ENCODE measurements at places on chromosomes 4 and X.
A peak's percentile ranks its signal among the peaks of the same experiment; 100 is the strongest.

- DNase-seq = no peak
Measured at GRCh38 chrX:77346859-77347258, 100.3 kb upstream of the FGF16 start.

- DNase-seq = no peak
Measured at GRCh38 chr4:165504184-165504583, 125.4 kb downstream of the CPE start.

- DNase-seq = no peak
Measured at GRCh38 chrX:99266255-99266654, 1143.8 kb downstream of the PCDH19 start.

GRCh38 chrX:69080855-69081465 is 84.3 kb downstream of the PJA1 start:
- no peak for DNase-seq

- no peak for DNase-seq
Measured at GRCh38 chrX:51420610-51421009, 75.8 kb downstream of the NUDT11 start.

- DNase-seq = no peak
Measured at GRCh38 chrX:126238220-126238619, 72.1 kb upstream of the DCAF12L2 start.

DNA sequence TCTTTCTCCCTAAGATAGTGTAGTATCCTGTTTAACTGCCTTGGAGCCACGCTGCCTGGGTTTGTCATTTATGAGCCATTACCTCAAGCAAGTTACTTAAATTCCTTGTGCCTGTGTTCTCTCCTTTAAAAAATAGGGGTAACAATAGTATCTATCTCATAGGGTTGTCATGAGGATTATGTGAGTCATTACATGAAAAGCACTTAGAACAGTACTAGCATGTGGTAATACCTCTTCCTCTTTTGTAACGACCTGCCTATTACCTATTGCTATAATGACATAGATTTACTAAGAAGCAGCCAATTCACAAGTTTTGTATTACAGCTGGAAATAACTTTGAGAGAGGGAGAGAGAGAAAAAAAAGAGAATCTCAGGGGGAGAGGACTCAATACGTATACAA is 834.7 kb downstream of the RAPGEF2 start:
- no peak for DNase-seq

DNA sequence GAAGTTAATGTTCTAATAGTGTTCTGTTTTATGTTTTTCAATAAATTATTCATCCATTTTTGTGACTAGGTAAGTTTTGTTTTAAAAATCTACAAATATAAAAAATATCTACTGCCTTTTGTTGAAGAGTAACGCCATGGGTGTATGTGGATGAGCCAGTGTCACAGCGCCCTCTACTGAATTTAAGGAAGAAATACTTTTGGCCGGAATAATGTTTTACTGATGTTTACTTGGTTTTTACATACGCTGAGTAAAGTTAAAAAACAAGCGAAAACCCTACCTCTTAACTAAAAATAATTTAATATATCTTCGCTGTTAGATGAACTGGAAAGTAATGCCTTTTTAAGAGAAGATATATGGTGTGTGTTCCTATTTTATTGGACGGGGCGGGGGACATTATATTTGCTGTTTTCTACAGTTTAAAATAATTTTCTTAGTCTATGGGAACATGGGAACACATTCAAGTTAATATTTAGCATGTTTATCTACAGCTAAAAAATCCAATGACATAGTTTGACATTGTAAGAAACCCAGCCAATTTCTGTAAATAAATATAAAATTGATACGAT is 86.1 kb downstream of the CPE start:
- DNase-seq = no peak

- DNase-seq = no peak
Measured at GRCh38 chr4:18247189-18247588, 225.6 kb upstream of the LCORL start.

- peak; percentile 60 for DNase-seq
Measured at GRCh38 chrX:49053223-49054072, 5.4 kb upstream of the CCDC120 start.

DNA sequence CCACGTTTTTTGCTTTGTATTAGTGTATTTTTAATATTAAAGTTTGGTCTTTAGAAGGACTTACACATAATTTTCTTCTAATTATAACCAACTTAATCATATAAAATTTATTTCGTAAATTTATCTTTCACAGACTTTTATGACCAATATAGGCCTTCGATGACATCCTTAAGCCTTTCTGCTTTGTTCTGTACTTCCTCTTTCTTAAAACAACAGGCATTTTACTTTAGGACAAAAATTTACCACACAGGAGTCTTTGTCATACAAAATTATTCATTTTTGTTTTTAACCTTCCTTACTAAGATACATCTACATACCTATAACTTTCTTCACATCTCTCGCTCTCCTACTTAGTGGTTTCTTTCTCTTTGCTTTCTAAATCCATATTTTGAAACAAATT is 56.3 kb downstream of the RGS12 start:
- no peak for DNase-seq

DNA sequence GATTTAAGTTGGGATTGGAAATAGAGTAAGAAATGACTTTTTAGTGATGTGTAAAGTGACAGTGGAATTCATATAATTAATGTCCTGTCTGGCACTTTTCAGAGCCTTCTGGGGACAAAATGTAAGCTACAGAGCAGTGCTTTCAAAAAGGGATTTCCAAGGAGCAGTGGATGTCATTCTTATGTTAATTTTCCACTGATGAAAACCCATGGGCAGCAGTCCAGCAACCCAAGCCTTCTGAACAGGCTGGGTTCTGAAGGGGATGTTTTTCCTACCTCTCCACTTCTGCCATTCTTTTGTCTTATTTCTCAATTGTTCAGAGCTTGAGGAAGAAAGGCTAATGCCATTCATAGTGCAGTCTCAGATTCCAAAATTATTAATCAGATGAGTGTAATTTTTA is 717.6 kb upstream of the HS3ST1 start:
- no peak for DNase-seq

DNA sequence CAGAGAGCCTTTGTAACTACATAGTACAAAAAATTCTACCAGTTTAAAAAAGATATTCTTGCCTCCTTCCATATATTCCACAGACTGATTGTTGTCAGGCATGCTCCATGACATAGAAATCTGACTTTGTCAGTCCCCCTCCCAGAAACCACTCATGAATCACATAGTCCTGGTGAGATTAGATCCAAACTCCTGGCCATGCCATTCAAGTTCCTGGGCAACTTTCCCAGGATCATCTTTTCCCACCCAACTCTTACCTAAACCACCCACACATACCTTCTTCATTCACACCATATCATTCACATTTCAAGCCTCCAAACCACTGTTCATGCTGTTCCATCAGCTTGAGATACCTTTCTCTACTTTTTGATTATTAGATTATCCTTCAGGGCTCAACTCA is 46.4 kb downstream of the SLC16A2 start:
- DNase-seq = no peak

DNA sequence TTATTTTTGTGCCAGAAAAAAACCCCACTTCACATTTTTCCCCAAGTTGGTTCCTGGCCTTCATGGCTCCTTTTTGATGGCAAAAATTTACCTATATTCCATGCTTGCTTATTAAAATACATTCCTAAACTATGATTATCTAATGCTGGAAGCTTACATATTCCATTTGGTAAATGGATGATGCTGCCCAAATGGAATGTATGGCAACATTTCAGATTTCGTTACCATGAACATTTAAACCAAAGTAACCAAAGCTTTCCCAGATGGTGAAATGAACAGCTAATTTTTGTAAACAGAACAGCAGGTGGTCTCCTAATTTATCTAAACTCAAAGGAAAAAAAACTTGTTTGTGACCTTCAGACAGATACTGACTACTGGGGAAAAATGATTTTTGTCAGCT is 110.8 kb upstream of the TEX13A start:
- DNase-seq = no peak

- no peak for DNase-seq
Measured at GRCh38 chrX:78375894-78376293, 48.5 kb upstream of the CYSLTR1 start.

- no peak for DNase-seq
Measured at GRCh38 chrX:47864300-47864699, 27.6 kb downstream of the ZNF81 start.

- no peak for DNase-seq
Measured at GRCh38 chrX:41482154-41482850, 35.2 kb downstream of the NYX start.

DNA sequence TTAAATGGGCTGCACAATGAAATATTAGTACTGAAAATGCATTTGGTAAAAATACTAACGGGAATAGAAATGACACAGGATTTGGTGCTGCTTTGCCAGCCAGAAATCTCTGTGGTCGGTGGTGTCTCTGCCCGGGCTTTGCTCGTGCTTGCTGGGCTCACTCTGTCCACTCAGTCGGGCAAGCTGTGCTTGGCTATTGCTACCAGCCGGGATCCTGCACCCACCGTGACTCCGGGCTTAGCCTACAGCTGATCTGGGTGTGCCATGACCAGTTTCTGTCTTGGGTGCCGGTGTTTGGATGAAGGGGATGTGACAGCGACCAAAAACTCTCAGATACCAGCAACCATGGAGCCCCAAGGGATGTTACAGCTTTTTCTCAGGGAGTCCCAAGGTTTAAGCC is 487.7 kb downstream of the TECRL start:
- no peak for DNase-seq

DNA sequence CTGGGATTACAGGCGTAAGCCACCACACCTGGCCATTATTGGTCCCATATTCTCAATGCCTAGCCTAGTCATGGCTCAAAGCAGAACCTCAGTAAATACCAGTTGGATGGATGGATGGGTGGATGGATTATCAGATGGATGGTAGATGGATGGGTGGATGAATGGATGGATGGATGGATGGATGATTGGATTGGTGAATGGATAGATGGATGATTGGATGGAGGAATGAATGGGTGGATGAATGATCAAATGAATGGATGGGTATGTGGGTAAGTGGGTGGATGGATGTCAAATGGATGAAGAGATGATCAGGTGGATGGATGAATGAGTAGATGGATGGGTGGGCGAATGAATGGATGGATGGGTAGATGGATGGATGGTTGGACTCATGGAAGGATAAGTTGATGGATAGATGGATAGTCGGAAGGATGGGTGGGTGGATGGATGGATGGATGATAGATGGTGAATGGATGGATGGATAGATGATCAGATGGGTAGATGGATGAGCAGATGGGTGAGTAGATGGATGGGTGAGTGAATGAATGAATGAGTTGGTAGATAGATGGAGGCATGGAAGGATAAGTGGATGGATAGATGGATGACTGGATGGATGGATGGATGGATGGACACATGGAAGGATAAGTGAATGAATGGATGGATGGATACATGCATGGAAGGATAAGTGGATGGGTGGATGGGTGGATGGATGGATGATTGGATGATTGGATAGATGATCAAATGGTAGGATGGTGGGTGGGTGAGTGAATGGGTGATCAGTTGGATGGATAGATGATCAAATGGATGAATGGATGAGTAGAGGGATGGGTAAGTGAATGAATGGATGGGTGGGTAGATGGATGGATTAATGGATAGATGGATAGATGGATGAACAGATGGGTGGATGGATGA is 22.0 kb upstream of the RNF4 start:
- no peak for DNase-seq

- DNase-seq = no peak
Measured at GRCh38 chrX:25206778-25207177, 191.0 kb upstream of the ARX start.

GRCh38 chrX:70878902-70879301 is 29.6 kb downstream of the TEX11 start:
- DNase-seq = no peak

GRCh38 chr4:17618926-17619325 is 4.5 kb downstream of the MED28 start:
- no peak for DNase-seq

GRCh38 chr4:182369211-182369610 is 126.0 kb downstream of the TENM3 start:
- no peak for DNase-seq

GRCh38 chr4:122797405-122798094 is 29.1 kb upstream of the FGF2 start:
- no peak for DNase-seq

DNA sequence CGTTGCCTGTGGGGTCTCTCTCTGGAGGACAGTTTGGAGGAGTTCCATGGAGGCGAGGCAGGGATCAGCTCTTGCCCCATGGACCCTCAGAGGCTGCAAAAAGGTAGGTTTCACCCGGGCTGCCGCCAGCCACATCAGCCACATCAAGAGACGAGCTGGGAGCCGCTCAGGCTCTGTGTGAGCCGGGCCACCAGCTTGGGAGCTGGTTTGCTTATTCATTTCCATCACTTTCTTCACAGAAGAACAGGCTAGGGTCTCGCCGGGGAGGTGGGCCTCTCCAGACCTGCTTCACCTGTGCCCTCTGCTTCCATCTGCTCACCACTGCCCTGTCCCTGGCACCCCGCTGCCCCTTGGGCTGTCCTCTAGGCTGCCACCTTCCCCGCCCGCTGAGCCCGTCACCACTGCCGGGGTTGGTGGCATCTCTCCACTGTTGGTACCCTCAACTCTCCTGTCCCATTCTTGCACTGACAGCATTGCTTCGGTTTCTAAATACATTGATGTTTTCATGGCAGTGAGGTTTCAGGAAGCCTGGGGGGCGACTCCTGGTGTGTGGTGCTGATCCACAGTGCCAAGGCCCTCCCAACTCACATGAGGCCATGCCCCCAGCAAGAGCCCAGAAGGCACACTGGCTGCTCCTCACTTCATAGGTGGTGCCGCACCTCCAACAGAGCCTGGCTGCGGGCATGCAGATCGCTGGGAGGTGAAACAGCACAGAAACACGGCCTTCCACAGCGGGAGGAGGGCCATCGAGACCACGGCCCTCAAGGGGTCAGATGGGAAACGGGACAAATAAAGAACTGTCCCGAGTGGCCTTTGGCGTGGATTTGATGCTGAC is 4.5 kb upstream of the TREX2 start:
- no peak for DNase-seq

DNA sequence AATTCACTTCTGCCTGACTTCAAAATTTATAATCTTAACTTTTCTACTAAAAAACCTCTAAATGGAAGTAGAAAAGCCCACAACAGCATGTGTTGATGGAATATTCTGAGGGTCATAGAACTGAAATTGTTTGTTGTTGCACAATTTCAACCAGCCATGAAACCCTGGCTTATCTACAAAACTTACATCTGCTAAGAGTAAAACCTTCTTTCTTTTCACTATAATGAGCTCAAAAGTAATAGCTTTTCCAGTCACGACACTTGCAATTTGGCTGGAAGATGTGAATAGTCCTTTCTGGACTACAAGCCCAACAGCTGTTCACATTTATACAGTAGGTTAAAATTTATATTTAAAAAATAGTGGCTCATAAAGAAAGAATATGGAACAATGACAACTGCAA is 250.0 kb downstream of the GPAT3 start:
- DNase-seq = no peak

- DNase-seq = no peak
Measured at GRCh38 chr4:10046471-10046870, 25.2 kb upstream of the SLC2A9 start.

All from D721Med (cell line).